Left lung (tissue), 14 donors: ENCODE measurements at places on chromosomes 16 and 17.

GRCh38 chr16:5252791-5253190, 155.2 kb upstream of the EEF2KMT start:
- no peak for DNase-seq

DNA sequence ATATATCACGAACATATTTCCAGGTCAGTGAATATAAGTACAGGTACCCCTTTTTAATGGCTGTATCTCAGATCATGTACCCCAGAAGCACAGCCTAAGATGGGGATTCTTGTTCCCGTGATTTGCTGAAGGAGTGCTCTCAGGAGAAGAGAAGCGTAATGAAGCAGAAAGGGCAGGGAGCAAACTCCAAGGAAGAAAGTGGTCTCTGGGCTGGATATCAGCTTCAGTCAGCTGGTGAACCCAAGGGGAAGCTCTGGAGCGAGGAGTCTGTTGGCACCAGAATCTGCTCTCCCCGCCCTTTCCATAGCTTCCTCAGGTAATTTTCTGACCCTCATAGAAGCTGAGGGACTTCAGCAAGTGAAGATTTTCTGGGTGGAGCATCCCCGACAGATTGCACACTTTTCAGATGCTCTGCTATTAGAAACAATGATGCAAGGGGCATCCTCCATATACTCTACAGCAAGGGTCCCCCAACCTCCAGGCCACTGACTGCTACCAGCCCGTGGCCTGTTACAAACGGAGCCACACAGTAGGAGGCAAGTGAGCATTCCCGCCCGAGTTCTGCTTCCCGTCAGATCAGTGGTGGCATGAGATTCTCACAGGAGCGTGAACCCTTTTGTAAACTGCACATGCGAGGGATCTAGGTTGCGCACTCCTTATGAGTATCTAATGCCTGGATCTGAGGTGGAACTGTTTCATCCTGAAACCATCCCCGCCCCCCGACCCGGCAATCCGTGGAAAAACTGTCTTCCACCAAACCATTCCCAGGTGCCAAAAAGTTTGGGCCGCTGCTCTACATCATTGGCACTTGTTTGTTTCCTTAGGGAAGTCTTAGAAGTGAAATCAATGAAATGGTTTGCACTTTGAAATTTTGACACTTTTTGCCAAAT, 4.4 kb downstream of the FAHD1 start:
- DNase-seq: no peak

DNA sequence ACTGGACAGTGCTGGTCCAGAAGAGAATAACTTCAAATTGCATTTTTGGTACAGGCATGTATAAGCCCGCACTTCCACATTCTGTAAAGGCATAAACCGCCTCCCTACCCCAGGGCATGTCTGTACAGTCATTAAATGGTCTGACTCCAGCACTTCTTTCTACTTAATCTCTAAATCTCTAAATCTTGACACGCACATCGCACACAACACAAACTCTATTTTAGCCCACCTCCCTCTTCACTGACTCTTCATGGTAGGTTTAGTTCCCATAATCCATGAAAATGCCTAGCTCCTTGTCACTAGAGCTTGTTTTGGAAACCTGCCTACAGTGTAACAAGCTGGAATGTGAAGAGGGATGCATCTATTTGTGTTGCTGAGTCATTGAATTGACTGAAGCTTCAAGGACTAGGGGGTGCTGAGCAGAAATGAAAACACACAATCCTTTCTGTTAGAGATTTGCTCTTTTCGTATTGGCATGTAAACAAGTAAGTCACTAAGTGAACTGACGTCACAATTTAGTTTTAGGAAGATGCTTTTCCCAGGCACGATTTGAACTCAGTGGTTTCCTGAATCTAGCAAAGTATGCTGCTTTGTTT, 1.6 kb upstream of the DUSP14 start:
- DNase-seq: peak; percentile 72

GRCh38 chr17:78322858-78323455, 36.9 kb downstream of the SOCS3 start:
- DNase-seq: no peak

- DNase-seq: no peak
Observed at GRCh38 chr16:62597875-62598274, 561.6 kb upstream of the CDH8 start.

DNA sequence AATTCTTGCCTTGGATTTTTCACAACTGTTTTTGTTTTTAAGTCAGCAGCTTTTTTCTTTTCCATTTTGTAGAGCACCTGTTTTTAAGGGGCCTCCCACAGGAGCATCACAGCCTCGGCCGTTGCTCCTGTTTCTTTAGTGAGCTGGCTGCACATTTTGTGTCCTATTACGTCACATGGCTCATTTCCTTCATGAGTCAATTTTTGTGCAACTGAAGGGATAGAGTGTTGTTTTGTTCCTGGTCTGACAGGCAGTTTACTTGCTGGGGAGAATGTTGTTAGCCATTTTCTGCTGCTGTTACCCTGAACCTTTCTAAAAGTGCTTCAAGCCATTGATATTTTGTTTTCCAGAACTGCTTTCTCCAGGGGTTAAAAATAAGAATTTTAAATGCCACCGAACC, 45.0 kb upstream of the CRISPLD2 start:
- no peak for DNase-seq

DNA sequence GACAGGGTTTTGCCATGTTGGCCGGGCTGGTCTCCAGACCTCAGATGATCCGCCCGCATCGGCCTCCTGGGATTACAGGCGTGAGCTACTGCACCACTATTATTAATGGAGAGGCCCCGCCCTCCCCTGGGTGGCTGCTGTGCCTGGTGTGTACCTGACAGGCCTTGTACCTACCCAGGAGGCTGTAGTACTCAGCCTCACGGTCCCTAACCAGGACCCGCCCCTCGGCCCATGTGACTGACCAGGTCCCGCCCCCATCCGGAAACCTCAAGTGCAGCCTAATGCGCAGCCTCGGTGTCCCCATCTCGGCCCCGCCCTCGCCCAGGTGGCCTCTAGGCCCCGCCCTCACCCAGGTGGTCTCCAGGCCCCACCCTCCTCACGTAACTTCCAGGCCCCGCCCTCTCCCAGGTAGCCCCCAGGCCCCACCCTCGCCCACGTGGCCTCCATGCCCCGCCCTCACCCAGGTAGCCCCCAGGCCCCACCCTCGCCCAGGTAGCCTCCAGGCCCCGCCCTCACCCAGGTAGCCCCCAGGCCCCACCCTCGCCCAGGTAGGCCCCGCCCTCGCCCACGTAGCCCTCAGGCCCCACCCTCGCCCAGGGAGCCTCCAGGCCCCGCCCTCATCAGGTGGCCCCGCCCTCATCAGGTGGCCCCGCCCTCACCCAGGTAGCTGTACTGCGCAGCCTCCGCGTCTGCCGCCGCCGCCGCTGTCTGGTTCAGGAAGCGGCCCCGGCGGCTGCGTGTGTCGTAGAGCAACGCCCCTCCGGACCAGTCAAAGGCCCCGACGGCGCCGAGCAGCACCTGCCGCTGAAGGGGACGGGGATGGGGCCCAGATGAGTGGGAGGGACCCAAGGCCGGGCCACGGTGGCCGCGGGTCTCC, 31.0 kb downstream of the HASPIN start:
- DNase-seq: peak; percentile 89

DNA sequence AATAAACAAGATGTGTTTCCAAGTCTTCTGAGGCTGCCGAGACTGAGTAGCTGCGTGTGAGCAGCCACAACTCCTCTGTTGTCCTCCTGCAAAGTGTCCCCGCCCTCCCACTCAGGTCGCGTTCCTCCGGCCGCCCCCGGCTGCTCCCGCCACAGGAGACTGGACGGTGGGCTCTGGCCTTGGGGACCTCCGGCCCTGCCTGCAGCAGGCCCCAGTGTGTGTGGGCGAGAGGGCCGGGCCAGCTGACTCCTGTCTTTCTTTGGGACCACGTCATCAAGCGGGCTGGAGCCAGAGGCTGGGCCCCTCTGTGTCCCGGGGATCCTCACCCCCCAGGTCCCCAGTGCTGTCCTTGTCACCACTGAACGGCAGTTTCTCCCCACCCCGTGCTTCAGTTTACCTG, 175.3 kb downstream of the NPIPB11 start:
- DNase-seq: no peak

- no peak for DNase-seq
Observed at GRCh38 chr16:81651758-81652718, 127.1 kb upstream of the PLCG2 start.

DNA sequence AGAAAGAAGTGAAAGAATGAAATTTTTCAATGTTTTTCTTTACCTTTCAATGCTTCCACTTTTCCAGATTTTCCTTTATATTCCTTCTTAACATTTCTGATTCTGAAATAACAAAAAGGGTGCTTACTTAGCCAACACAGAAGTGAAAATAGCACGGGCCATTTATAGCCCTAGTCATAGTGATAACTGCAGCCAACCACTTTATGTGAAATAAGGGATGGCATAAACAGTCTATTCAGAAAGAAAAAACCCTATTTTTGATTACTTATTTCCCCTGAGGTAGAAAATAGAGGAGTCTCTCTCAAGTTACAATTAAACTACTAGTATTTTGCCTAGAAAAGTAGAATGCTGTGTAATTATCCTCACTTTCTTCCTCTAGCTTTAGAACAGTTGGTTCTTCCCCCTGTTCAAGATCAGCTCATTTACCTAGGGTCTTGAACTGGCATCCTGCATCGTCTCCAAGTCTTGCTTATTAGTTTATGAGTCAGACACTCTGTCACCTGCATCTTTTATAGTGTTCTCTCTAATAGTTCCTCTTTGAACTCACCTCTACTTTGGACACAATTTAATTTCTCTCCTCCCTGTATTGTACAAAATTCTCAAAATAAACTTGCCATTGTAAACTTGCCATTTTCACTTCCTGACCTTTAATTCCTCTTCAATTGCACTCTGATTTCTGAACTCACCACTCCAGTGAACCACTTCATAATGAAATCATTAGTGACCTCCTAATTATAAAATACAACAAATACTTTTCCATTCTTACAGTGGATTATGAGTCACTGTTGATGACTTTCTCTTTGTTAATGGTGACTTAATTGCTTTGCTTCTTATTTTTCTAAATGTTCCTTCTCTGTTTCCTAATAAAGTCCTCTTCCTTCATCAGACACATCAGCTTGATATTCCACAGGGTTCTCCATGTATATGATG, 23.6 kb downstream of the ABCA6 start:
- DNase-seq: no peak

- no peak for DNase-seq
Observed at GRCh38 chr17:79079421-79080200, 5.0 kb downstream of the ENGASE start.

DNA sequence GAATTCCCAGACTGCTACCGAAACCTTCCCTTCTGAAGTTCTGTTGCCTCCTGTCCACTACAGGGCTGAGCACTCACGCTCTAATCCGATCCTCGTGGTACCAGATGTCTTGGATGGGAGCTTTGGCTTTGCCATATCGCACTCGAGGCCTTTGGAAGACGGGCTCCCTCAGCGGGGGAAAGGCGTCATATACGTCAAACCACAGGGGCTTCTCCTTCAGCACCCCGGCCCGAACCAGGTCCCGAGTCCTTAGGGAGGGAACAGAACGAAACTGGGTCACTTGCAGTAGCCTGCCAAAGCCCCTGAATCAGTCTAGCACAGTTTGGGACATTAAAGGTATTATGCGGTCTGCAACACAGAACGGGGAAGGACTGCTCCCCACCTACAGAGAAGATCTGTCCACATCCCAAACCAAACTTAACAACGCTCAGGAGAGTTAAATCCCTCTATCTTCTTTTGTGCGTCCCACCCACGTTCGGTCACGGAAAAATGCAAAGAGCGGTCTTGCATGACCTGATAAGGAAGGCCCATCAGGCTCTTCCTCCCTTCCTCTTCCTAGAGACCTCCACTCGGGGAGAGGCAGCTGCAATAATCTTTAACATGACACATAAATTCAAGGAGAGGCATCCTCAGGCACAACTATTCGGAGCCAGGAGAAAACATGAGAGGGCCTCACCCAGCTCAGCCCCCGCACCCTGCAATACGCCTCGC, 526 bp downstream of the MRPS23 start:
- DNase-seq: no peak

DNA sequence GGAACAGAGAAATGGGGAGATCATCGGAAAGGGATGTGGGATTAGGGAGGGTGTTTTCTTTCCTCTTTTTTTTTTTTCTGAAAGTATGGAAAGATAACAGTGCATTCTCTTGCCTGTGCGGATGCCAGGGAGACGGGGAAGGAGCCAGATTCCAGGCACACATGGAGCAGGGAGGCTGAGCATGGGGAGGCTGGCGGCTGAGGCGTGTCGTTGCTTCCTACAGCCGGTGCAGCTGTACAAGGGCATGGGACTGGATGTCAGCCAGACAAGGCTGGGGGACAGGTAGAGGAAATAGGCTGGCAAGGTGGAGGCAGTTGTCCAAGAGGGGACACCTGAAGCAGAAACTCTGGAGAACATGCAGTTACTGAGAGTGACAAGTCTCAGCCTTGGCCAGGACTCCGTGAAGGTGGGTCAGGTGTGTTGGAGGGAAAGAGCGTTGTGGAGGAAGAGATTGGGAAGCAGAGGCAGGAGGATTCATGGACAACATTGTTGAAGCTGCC, 16.6 kb upstream of the ADORA2B start:
- DNase-seq: no peak

DNA sequence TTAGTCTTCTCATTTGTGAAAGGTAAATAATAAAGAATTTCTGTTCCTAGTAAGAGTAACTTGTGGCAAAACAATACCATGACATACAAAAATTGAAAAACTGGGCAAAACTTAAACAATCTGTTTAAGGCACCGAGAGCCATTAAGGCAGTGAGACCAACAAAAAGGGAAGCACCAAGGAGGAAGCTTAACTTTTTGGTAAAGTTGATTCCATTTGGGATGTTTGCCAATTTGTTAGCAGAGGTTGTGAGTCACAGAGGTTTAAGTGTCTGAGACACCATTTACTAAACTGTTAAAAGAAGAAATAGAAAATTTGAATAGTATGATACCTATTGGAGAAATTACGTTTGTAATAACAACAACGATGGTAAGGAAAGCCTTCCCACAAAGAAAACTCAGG, 4.9 kb downstream of the SLC35G3 start:
- no peak for DNase-seq

- DNase-seq: no peak
Observed at GRCh38 chr16:24728891-24729242, 584 bp upstream of the TNRC6A start.

- DNase-seq: no peak
Observed at GRCh38 chr17:83204230-83204725, 124.9 kb downstream of the METRNL start.

GRCh38 chr16:53769787-53770186, 65.8 kb downstream of the FTO start:
- DNase-seq: no peak

GRCh38 chr17:48001197-48001596, 30.3 kb downstream of the CDK5RAP3 start:
- DNase-seq: no peak

- no peak for DNase-seq
Observed at GRCh38 chr16:51114382-51114781, 36.7 kb downstream of the SALL1 start.

DNA sequence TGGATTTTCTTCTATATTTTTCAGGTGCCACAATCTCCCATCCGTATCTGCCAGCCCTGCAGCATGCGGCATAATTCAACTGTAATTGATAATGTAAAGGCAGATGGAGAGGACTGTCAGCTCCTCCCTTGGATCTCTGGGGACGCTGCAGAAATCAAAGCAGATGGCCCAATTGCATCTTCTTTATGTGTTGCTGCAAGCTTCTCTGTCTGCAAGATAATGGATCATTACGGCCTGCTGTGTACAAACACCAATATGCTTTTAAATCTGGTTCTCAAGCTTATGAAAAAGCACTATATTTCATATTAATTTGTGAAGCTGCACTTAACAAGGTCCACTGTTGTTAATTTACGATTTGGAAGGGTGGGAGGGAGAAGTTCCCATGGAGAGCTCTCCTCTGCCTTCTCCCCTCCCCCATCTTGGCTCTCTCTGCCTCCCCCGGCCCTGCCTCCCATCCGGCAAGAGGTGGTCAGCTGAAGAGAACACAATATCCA, 607.5 kb downstream of the TOX3 start:
- no peak for DNase-seq
